Urothelium cell line (cell line): ENCODE measurements at places on chromosomes 16 and 17.

DNA sequence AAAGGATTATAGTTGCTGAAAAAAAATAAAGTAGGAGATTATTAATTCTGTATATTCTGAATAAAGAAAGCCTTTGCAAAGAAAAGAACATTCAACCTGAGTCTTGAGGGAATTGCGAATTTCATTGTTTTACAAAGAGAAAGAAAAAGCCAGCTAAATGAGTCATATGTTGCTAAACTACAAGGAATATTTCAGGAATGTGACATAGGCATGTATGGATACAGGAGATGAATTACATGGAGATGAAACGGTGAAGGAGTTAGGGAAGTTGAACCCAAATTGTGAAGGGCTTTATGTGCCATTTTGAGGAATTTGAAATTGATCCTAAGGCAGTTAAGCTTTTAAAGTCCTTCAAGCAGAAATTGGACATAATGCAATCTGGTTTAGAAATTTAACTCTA is 177.3 kb upstream of the RBL2 start:
- DNase-seq: peak; percentile 18

- peak; percentile 34 for DNase-seq
Observed at GRCh38 chr17:79114458-79115301, 40.1 kb downstream of the ENGASE start.

GRCh38 chr16:29662729-29663015 is 375 bp upstream of the SPN start:
- DNase-seq: no peak

DNA sequence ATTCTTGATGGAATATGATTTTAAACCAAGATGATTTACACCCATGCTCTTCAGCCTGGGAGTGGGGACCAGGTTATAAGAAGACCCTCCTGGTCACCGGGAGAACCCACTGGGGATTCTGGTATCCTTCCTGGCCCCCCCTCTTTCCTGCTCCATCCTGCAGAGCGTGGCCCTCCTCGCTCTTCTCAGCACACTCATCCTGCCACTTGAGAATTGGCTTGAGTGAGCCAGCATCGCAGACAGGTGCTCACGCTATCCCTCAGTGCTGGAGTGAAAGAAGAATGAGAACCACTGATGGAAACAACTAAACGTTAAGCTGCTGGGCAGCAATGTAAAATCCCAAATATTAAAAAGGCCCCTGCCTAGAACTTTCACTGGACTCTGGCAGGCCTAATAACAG is 98.0 kb downstream of the CYTH1 start:
- DNase-seq: no peak

- no peak for DNase-seq
Observed at GRCh38 chr17:70521821-70522256, 352.5 kb downstream of the KCNJ2 start.

DNA sequence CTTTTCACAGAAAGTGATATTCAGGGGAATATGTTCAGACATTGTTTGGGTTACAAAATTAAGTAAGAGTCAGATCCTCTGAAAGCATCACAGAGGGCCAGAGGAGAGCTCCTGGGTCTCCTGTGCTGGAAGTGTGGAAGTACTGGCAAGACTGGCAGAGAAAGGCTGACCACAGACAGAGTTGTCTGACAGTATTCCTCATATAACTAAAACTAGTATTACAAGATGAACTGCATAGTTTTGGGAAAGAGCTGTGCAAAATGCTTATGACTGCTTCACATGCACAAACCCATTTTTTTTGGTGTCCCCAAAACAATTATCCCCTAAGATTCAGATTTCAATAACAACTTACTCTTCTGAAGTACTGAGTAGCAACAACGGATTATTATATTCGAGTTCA is 35.2 kb downstream of the N4BP1 start:
- DNase-seq: no peak
